Forelimb muscle (tissue), 1 donor: ENCODE measurements at places on chromosomes 13 and 19. TPM values are rescaled to one million over a fixed set of nuclear protein-coding genes. Genes with fewer than 3 reads are reported as not detected.

DNA sequence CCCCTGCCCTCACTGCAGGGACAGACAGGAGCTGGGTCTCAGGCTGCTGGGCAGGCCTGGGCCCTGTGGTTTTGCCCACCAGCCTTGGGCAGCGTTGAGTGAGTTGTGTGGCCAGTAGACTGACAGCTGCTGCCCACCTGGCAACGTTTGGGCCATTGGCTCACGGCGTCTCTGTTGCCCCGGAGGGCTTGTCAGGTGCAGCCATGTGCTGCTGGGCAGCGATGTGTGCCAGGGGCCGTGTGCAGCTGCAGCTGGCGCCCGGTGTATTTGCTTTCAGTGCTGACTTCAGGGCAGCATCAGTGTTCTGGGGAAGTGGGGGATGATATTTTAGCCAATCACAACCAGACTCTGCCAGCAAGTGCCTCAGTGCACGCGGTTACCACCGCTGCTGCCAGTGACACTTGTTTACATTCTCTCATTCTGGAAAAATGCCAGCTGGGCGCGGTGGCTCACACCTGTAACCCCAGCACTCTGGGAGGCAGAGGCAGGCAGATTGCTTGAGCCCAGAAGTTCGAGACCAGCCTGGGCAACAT lies 10.6 kb downstream of the FZR1 start:
- no peak for DNase-seq

- DNase-seq, result no peak
Observed at GRCh38 chr13:33554919-33555791, 262.8 kb upstream of the RFC3 start.

- no peak for DNase-seq
Observed at GRCh38 chr13:23983671-23984070, 86.4 kb upstream of the C1QTNF9B start.

DNA sequence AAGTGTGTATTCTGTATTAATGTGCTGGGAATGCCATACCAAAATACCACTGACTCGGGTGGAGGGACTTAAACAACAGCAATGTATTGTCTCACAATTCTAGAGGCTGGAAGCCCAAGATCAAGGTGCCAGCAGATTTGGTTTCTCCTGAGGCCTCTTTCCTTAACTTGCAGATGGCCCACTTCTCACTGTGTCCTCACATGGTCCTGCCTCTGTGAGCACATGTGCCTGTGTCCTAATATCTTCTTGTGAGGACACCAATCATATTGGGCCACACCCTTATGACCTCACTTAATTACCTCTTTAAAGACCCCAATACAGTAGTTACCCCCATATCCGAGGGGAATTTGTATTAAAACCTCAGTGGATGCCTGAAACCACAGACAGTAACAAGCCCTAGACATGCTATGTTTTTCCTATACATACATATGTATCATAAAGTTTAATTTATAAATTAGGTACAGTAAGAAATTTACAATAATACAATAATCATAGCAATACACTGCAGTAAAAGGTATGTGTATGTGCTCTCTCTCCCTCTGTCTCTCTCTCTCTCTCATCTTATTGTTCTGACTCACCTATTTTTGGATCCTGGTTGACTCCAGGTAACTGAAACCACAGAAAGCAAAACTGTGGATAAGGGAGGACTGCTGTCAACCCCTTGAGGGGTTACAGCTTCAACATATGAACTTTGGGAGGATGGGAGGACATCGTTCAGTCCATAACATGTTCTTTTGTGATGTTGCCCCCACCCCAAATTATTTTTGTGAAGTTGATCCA lies 174.3 kb downstream of the IRS2 start:
- no peak for DNase-seq

The FFAR2 gene
- 0.09 TPM for polyA plus RNA-seq

DNA sequence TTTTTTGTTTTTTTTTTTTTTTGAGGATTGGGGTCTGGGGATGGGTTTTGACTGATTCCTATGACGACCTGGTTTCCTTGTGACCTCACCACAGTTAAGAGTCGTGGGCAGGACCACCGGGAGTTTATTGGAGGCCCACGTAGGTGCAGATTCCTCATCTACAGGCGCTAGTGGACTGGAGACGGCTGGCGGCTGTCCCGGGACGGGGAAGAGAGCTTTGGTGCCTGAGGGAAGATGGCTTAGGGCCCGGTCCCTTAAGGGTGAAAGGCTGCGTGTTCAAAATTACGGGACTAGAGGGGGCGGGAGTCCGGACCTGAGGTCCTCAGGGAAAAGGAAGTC lies 682 bp upstream of the TEAD2 start:
- no peak for DNase-seq

GRCh38 chr19:46935066-46935663 lies 74.4 kb downstream of the ARHGAP35 start:
- DNase-seq, result no peak

- DNase-seq, result no peak
Observed at GRCh38 chr19:581399-582111, 8.1 kb upstream of the HCN2 start.

The CYP4F8 gene
- not detected for polyA plus RNA-seq

The RNF225 gene
- polyA plus RNA-seq, result not detected

DNA sequence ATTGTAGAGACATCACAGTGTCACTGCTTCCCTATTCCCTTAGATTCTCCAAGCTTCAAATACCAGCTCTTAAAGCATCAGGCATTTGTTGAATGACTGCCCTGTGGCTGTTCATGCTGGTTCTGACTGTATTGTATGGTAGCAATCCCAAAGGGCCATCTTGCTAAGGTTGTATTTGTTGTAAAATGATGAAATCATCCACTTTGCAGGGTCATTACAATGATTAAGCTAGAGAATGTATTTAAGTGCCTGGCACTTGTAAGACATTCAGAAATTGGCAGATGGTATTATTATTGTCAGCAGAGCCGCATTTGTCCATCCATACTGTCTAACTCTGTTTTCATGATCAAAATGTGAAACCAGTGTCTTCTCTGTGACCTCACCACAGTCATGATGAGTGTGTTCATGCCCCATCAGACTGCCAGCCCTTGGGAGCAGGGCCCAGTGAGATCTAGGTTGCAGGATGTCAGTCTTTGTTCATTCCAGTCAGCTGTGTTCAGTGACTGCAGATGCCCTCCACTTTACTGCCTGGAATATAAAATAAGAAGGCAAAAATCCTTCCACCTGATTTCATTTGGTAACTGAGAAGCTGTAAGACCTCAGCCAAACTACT lies 86.1 kb downstream of the DHRS12 start:
- no peak for DNase-seq

- no peak for DNase-seq
Observed at GRCh38 chr13:33869005-33869404, 51.1 kb downstream of the RFC3 start.
